Astrocyte (in vitro differentiated cells and primary cell): ENCODE measurements at places on chromosomes 6 and 20. TPM values are rescaled to one million over a fixed set of nuclear protein-coding genes. Genes with fewer than 3 reads are reported as not detected.
A peak's percentile ranks its signal among the peaks of the same experiment; 100 is the strongest.

CST5 gene
- 0.41 and 0.50 TPM in 2 replicates for total RNA-seq

FABP7 gene
- total RNA-seq = 0.43 and 1.1 TPM in 2 replicates

GRCh38 chr20:53643031-53643832, 49.6 kb upstream of the ZNF217 start:
- H3K4me1 ChIP-seq = peaks cover 16% of the 10 kb centered on the region
- H3K27me3 ChIP-seq = no peaks in the 10 kb centered on the region
- H3K4me3 ChIP-seq = no peak overlapping the region
- no peaks in the 10 kb centered on the region for H3K36me3 ChIP-seq
- peak overlapping the region; percentile 79 for H3K27ac ChIP-seq

- no peak for DNase-seq
- no peaks in the 10 kb centered on the region for H3K4me1 ChIP-seq
- no peaks in the 10 kb centered on the region for H3K36me3 ChIP-seq
- no peak overlapping the region for H3K27ac ChIP-seq
- H3K4me3 ChIP-seq = no peak overlapping the region
- no peaks in the 10 kb centered on the region for H3K27me3 ChIP-seq
Measured at GRCh38 chr6:46688117-46688965, 656 bp downstream of the TDRD6 start.
